ENCODE measurements at places on chromosomes 4 and X.

DNA sequence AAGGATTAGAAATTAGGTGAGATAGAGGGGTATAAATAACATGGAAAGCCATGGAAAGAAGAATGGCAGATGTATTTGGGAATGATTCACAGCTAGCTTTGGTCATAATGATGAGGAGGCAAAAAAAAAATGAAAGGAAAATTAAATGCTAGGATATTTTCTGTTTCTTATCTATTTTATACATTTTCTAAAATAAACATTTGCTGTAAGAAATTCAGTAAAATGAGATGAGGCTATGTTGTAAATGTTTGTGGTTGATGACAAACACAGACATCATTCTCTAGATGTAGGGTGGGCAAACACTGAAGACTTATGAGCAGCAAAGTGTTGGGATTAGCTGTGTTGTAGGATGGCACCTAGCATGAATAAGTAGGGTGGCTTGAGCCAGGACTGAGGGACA is 407.1 kb downstream of the IL15 start:
- DNase-seq = no peak

- peak; percentile 26 for DNase-seq
Measured at GRCh38 chr4:177441061-177441802, 1.0 kb downstream of the AGA start.

DNA sequence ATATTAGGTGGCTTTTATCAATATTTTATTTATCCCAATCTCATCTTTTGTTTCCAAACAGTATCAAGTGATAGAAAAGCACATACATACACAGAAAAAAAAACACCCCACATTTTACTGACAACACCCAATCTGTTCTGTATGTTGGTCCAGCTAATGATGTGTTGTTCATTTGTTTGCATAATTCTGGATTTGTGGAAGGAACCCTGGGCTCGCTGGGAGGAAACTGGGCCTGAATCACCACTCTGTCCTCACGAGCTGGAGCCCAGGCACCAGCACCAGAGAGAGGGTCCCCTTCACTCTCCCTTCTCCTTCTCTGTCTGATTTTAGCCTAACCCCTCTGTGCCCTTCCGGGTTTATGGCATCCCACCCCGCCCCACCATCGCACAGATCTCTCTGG is 79.8 kb downstream of the PSAPL1 start:
- DNase-seq = no peak

- DNase-seq = no peak
Measured at GRCh38 chrX:146241902-146242301, 424.3 kb downstream of the SLITRK2 start.

DNA sequence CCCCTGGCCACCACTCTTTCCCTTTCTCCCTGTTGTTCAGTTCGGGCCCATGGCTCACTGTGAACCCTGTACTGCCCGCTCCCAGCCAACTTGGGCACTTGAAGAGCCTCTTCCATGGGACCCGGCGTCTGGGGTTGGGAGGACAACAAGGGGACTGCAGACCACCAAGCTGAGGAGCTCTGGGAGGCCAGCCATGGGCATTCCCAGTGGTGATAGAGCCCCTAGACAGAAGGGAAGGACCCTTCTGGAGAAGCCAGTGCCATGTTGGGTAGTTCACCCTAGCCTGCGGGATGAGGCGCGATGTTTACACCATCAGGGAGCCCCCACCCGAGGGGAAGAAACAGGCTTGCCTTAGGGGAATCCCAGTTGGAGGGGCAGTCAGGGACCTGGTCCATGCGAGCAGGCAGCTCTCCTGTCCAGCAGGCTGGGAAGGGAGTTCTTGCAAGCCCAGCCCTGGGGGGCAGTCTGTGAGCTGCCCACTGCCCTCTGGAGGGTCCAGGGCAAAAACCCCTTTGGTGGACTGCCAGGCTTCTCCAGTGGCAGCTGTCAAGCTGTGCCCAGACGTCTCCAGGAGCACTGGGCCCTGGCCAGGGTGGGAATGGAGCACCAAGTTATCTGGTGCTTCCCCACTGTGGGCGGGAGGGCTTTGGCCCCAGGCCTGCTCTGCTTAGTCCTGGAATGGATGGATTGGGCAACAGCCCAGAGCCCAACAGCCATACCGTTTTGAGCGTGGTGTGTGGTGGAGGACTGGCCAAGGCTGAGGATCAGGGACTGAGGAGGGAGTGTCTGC is 23.7 kb upstream of the UBA1 start:
- no peak for DNase-seq

- no peak for DNase-seq
Measured at GRCh38 chr4:56213543-56213942, 173.7 kb downstream of the AASDH start.

DNA sequence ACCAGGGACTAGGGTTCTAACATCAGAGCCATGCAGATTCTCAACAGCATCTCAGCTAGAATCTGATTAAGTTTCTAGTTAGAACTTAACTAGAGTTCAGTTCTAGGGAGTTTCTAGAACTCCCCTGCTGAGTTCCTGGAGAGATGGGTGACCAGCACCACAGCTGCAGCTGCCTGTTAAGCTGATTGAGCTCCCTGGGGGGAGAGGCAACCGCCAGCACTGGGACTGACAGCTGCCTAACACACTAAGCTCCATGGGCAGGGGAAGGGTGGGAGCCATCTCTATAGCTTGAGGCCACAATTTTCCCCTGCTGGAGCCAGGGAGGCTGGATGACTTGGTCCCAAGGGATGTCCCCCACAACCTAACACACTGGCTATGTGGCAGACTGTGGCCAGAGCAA is 84.2 kb downstream of the CHIC1 start:
- no peak for DNase-seq

DNA sequence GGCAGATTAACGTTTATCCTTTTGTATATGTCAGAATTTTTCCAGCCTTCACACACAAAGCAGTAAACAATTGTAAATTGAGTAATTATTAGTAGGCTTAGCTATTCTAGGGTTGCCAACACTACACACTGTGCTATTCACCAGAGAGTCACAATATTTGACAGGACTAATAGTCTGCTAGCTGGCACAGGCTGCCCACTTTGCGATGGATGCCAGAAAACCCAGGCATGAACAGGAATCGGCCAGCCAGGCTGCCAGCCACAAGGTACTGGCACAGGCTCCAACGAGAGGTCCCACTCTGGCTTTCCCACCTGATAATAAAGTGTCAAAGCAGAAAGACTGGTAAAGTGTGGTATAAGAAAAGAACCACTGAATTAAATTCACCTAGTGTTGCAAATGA is 94.8 kb downstream of the TET2 start:
- DNase-seq = no peak

GRCh38 chr4:105140684-105141490 is 5.8 kb upstream of the TET2 start:
- no peak for DNase-seq

- no peak for DNase-seq
Measured at GRCh38 chrX:153901753-153902140, 2.7 kb upstream of the AVPR2 start.

DNA sequence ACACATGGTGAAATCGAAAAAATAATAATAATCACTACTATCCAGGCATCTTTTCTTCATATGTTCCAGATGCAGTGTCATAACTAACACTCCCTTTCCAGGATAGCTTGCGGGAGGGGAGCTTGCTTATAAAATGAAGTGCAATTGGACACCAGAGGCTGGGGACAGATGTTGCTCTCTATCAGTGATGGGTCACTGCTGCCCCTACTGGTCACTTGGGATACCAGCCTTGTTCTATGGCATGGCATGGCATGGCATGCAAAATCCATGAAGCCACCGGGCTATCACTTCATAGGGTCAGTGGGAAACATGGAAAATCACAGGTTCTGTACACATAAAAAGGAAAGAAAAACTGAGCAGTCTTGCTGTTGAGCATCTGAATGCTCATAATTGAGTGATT is 168.1 kb downstream of the GLRA2 start:
- no peak for DNase-seq

DNA sequence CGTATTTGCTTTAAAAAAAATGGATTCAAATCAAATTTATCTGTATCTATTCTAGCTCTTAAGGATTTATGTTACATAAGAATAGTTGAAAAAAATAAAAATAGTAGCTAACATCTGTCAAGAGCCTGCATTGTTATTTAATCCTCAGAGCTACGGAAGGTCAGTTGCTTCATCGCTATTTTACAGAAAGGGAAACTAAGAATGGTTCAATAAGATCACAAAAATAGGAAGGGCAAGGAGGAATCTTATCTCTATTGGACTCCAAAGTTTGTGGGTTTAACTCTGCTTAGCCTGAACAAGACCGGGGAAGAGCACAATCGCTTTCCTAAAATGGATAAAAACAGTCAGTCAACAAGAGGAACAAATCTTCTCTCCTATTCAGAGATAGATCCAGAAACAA is 270.2 kb upstream of the SMIM31 start:
- DNase-seq = no peak

GRCh38 chr4:84914686-84915395 is 51.6 kb downstream of the WDFY3 start:
- no peak for DNase-seq

GRCh38 chr4:175703956-175704600 is 108.0 kb downstream of the GPM6A start:
- DNase-seq = no peak

DNA sequence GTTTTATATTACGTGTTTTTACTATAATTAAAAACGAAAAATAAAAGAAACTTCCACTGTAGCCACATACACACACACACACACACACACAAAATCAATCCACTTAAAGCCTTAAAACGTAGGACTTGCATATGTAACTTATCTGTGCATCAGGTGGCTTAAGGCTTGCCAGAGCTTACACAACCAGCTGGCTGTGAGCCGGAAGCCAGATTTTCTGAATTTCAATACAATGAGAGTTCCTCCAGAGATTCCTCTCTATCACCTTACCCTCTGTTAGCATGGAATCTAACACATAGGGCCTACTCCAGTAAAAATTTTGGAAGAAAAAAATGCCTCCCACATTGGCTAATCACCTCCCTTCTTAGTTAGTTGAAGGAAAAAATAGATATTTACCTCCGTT is 27.9 kb upstream of the SLITRK4 start:
- no peak for DNase-seq

DNA sequence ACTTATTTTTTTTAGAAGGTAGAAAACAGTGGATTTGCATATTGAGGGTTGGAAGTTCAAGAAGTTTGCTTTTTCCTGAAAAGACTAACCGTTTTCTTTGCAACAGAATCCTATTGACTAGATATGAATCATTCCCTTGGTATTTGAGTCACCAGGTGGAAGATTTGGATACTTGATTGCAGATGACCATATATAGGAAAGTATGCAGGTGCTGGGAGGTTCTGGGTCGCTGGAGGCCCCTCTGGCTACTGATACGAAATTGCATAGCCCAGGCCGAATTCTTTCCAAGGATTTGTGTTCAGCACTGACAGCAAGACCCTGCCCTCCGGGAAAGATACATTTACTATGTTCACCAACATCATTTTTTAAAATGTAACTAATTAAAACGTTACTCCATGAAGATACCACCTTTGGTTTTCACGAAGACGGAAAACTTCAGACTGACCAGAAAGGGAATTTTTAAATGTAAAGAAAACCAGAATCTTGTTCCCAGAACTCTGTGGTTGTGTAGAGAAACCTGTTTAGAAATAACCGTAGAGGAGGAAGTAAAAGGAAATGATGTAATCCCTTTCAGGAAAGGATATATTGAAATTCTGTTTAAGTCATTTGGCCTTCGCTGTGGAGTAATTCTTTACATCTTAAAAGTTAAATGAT is 946 bp downstream of the ANXA3 start:
- DNase-seq = no peak

GRCh38 chr4:137819964-137820383 is 287.7 kb upstream of the PCDH18 start:
- DNase-seq = no peak

DNA sequence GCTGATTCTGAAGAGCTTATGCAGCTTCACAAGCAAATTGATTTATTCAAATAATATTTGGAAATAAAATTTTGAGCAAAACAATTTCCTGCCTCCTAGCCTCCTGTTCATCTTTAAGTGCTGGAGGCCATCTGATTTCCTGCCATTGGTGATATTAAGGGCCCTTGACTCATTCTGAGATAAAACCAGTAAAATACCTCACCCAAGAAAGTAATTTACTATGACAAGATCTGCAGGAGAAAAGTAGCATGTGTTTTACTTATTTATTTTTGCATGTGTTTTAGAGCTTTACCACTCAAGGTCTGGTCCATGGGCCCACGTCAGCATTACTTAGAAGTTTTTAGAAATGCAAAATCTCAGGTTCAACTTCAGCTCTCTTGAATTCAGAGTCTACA is 67.7 kb downstream of the DCLK2 start:
- DNase-seq = no peak

- no peak for DNase-seq
Measured at GRCh38 chr4:159317203-159317602, 214.3 kb downstream of the RAPGEF2 start.

GRCh38 chr4:21697583-21697982 is 251.0 kb downstream of the KCNIP4 start:
- no peak for DNase-seq

GRCh38 chr4:84917086-84917821 is 49.2 kb downstream of the WDFY3 start:
- no peak for DNase-seq

DNA sequence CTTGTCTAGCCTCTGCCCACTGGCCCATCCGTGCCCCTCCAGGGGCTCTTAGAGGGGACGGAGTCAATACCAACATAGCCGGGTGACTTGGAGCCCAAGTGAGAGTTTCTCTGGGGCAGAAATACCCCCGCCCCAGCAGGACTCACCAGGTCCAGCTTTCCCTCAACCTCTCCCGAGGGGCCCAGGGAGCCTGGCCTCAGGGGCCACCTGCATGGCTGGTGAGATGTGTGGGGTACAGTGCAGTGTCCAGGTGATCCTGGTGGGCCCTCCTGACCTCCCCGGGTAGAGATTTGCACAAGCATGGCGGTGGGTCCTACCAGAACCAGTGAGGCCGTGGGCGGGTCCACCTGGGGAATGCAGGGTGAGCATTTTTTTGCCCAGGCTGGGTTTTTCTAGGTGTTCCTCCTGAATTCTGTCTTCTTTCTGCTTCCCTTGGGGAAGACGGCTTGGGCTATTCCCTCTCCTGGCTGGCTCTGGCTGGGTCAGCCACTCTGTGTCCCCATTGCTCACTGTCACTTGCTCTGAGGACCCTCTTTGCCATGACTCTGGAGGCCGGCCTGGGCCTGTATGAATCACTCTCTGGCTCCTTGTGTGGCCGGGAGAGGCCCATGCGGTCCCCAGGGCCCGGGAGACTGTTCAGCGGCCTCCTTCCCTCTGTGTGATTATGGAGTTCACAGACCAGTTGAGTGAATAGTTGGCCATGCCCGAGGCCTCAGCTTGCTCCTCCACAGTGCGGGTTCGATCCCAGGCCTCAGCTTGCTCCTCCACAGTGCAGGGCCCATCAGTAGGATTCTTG is 71.0 kb upstream of the NKX1-1 start:
- DNase-seq = no peak

DNA sequence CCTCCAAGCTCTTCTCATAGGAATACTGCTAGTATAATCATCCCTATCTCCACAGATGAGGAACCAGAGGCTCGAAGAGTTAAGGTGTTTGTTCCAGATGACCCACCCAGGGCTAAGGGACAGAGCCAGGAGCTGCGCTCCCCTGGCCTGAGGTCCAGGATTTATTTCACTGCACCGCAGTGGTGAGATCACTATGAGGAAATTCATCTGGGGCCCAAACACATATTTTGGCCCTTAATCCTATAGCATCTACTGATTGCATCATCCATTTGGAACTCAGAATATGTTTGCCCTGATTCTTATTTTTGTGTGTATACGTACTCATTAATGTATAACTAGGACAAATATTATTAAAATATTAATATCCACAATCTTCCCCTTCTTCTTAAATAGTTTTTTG is 100.1 kb upstream of the RBPJ start:
- no peak for DNase-seq

- DNase-seq = no peak
Measured at GRCh38 chr4:48991357-48991756, 5.3 kb downstream of the CWH43 start.

- DNase-seq = no peak
Measured at GRCh38 chr4:141912831-141913230, 276.4 kb downstream of the IL15 start.

- DNase-seq = no peak
Measured at GRCh38 chrX:39065051-39065871, 264.0 kb downstream of the MID1IP1 start.

All from GM06990 (cell line).